Cortex of kidney (tissue), 1 donor: ENCODE measurements at places on chromosomes 7 and 10.

DNA sequence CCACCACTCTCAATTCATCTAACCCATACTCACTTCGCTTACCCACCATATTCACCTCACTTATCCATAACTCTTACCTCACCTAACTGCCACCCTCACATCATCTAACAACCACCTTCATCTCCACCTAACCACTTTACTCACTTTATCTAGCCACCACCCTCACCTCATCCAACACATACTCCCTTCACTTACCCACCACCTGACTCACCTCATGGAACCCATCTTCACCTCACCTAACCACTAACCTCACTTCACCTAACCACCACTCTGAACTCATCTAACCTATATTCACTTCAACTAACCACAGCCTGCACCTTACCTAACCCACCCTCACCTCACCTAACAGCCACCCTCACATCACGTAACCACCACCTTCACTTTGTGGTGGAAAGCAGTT, 84.2 kb downstream of the VIPR2 start:
- no peak for DNase-seq

DNA sequence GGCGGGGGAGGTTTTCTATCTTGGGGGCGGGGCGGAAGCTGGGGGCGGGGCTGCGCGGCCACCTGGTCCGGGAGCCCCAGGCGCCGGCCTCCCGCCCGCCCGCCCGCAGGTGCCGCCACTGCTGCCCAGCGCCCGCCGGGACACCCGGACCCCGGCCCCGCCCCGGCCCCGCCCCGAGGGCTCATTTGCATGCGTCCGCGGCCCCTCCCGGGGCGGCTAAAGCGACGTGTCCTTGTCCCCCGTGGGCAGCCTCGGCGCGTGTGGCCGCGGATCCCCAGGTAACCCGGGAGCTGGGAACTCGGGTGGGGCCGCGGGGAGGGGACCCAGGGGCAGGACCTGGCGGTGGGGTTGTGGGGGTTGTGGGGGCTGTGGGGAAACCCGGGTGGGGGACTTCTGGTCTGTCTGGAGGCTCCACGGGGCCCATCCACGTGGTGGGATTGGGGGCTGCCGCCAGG, at the start of gene BHLHA15:
TSS of gene BHLHA15 (plus strand) at position 219 of the 455 bp plus-strand sequence. CDS start 871 bp downstream, outside the sequence.
- no peak for DNase-seq

DNA sequence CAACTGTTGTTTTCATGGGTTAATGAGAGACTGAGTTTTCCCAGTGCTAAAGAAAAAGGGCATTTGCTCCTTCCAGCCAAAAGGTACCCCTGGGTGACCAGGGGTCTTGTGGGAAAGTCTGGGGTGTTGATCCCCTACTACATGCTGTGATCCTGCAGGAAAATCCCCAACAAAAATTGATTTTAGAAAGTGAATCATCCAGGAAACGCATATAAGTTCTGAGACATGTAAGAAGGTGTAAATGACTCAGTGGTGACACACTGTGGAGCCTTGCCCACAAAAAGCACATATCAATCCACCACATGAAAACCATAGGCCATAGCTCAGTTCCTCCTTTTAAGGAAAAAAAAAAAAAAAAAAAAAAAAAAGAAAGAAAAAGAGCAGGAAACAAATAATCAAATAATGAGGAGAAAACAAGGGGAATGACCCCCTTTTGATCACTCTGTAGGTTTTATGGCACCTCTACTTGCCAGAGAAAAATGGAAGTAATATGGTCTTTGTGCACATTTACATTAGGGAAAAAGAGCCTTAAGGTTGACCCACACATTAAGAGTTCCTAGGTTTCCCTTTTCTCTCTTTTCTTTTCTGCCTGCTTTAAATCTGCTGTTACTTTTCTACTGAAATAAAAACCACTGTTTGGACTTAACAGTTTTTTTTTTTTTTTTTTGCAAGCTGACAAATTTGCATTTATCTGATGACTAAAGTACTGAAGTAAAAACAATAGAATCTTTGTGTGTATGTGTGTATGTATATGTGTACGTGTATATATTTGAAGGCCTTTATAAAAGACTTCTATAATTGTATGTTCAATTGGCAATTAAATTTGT, 386.0 kb downstream of the KIF20B start:
- DNase-seq, result no peak

DNA sequence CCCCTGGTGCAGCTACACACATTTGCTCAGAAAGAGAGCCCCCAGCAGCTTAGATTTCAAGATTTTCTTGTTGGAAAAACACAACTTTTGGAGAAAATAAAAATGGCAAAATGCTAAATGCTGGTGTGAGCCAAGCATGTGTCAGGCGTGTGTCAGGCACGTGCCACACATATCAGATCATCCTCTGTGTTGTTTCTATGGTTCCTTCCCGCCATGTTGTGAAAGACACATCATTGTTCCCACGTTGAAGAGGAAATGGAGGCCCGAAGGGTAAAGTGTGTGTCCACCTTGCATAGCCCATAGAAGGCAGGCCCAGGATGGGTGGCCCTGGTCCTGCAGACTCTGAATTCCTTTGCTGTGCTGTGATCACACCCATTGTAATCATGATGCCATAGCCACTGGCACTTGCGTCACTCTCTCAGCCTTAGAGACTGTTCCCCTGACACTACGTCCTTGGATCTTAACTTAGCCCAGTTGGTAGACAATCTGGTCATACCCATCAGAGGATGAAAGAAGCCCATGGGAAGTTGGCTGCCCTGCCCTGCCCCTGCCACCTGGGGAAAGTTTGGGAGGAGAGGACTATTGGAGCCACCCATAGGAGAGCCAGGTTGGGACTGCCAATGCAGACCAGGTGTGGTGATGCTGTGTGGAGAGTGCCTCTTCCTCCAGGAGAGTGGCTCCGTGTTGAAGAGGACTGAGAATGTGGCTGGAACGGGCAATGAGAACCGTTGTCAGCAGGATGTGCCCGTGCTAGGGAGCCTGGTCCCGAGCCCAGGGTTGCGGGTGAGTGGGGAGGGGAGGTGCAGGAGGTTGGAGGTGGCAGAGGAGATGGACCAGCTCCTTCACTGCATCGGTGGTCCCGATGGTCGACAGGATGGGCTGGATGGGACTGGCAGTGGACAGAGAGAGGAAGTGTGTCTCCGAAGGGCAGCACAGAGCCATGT, 65.6 kb upstream of the IGFBP3 start:
- DNase-seq, result no peak

- DNase-seq, result no peak
These were observed 86.8 kb upstream of the STEAP1B start for GRCh38 chr7:22586786-22587140.

DNA sequence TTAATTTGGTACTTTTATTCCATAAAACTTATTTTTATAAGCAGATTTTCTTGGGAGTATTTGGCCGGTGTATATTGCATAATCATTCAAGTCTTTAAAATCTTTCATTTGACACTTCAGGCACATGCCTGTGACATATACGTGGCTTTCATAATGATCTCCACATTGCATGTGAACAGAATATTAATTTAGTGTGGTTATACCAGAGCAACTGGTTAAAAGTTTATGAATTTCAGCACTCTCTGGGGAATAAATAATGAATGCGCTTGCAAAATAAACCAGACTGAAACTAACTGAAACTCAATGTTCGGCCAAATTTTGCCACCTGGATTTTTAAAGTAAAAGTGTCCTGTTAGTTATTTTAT, 242.3 kb downstream of the GLI3 start:
- DNase-seq, result no peak

DNA sequence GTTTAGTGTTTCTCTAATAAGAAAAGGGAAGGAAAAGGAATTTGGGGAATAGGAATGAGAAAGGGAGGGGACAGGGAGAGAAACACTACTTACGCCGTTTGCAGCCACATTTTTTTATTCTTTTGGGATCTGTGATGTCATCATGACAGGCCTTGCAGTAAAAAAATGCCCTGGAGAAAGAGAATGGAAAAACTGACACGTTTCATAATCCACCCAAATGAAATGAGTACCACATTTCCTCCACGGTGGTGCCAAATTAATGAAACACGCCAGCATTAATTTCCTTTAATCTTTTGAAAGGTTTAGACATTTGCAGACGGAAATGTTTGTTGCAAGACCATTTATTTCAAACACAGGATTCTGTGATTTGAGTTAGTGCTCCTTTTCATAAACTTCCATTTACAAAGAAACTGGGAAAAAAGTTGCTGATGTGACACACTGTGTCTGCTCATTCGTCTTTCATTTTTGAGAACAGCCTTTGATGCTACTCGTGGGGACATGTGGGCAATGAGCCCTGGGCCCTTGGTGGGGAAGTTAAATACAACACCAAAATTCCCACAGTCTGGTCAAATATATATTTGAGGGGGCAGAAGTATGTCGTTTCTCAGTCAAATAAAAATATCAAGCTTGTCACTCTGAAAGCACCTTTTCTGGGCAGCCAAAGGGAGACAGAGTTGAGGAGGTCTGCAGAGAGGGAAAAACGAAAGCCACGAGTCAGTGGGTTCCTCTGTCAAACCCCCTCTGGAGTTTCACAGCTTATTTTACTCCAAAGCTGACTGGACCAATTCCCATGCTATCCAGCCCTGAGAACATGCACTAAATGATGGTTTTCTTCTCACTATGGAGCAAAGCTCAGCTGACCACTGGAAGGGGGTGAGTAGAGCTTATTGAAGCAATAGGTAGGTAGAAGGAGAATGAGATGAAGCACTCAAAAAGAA, 625.5 kb downstream of the KCNMA1 start:
- DNase-seq, result no peak

DNA sequence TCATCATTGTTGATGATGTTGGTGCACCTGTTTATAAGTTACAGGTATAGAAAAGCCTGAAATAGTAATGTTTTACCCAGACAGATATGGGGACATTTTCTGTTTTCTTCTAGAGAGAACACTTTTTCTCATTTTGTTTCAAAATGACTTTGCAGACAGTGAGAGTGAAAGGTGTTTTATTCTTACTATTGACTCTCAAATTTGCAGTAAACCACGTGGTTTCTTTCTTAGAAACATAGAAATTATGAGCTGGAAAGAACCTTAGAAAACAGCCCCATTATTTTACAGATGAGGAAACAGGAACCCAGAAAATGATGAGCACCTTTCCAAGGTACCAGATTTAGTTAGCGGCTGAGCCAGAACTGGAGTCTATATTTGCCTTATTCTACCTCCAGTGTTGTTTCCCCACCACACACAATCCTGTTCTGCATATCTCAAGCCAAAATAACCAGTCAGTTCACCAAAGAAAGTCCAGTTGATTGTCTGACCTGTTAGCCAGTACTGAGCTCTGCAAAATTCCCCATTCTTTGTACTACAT, 138.9 kb upstream of the AHR start:
- DNase-seq, result no peak

DNA sequence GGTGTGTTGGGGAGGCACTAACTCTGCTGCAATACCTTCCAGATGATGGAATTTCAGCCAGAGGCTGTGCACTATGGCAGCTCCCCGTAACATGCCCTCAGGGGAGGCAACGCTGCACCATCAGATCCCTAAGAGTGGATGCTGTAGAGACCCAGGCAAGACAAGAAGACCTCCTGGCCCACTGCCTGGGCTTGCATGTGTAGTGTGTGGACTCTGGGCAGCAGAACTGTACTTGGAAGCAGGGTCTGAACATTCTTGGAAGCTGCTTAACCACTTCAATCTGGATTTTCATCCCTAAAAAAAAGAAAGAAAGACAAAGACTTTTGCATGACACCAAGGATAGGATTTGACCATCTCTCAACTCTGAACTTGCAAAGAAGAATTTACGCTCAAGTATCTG, 297.5 kb upstream of the NRP1 start:
- no peak for DNase-seq

GRCh38 chr7:137147338-137147720, 196.2 kb downstream of the PTN start:
- DNase-seq, result no peak

GRCh38 chr10:44908936-44909630, 2.1 kb upstream of the TMEM72 start:
- no peak for DNase-seq

GRCh38 chr7:87316097-87316700, 29.3 kb upstream of the CROT start:
- DNase-seq, result no peak

GRCh38 chr7:142332421-142332820, 74.6 kb upstream of the PRSS58 start:
- no peak for DNase-seq

- DNase-seq, result no peak
These were observed 313.0 kb upstream of the NPVF start for GRCh38 chr7:25541094-25541821.

- no peak for DNase-seq
These were observed 470.8 kb downstream of the INHBA start for GRCh38 chr7:41232086-41232485.

DNA sequence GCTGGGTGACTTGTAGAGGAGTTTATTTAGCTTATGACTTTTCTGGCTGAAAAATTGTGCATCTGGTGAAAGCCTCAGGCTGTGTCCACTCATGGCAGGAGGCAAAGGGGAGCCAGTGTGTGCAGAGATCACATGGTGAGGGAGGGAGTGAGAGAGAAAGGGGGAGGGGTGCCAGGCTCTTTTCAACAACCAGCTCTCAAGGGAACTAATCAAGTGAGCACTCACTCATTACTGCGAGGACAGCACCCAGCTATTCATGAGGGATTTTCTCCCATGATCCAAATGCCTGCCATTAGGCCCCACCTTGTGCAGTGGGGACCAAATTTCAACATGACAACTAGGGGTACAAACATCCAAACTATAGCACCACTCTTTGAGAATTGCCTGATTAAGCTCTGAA, 590.2 kb downstream of the MAGI2 start:
- DNase-seq, result no peak

- no peak for DNase-seq
These were observed 213.6 kb upstream of the FZD1 start for GRCh38 chr7:91050677-91051076.

- DNase-seq, result no peak
These were observed 519 bp downstream of the ITGB8 start for GRCh38 chr7:20330928-20331909.

DNA sequence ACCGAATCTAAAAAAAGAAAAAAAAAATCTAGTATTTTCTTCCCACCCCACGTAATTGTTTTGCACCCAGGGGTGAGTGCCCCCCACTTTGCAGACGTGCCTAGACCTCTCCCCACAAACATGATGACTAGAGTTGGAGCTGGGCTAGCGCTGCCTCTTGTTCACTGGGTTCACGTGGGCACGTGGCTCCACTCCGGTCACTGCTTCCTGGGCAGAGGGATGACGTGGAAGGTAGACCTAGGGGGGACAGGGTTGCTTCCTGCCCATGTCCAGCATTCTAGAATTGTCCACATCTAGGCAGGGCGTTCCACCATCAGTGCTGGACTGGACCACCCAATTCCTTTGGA, 861 bp upstream of the LIMK1 start:
- no peak for DNase-seq

GRCh38 chr7:51321961-51322515, 5.4 kb upstream of the COBL start:
- no peak for DNase-seq

DNA sequence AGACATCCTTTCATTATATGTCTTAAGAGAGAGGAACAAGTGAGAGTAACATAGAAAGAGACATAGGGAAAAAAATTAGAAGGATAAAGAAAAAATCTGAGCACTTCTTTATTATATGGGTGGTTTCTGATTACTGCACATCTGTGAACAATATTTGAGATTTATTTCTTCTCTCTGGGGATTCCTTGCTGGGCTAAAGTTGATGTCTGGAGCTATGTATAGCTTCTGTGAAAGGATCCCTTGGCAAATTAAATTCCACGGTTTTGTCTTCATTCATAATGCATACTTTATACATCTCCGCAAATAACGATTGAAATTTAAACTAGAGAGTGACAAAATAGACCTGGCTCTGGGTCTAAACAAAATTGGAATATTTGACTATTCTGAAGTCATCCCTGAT, 232.2 kb upstream of the CTBP2 start:
- no peak for DNase-seq
